ENCODE measurements at places on chromosomes 1 and 21.

DNA sequence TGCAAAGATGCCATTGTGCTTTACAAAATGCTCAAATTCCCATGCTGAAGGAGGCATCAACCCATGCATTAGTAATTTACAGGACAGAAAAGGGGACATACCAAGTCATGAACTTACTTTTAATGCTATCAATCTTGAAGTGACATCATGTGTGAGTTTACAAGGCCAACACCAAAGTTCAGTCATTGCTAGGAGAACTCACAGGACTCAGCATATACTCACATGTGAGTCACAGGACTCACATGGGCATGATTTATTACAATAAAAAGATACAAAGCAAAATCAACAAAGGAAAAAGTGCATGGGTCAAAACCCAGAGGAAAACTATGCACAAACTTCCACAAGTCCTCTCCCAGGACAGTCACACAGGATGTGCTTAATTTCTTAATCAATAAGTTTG is 1656.0 kb downstream of the MRPL39 start:
- no peak for DNase-seq

- no peak for DNase-seq
These were observed 63.0 kb upstream of the RGS7 start for GRCh38 chr1:241419986-241420385.

DNA sequence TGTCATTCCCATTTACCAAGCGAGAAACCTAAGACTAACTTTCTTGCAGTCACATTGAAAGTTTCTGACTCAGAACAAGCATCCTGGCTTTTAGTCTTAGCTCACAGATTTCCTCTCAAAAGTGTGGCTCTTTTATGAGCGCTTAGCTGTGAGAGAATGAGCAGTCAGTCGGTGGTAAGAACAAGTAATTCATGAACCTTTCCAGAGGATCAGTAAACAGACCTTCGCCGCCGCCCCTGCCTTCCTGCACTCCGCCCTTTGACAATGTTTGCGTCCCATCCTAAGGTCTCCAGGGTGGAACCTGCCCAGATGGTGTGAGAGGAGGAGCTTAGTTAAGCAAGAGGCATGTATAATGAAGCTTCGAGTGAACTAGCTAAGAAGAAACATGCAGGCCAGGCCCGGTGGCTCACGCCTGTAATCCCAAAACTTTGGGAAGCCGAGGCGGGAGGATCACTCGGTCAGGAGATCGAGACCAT is 142.4 kb downstream of the GLUL start:
- DNase-seq = no peak

GRCh38 chr1:15837931-15838330 is 9.6 kb upstream of the SPEN start:
- no peak for DNase-seq

GRCh38 chr1:114535401-114535800 is 24.4 kb upstream of the TRIM33 start:
- DNase-seq = no peak

GRCh38 chr1:241603731-241604245 is 36.4 kb downstream of the CHML start:
- DNase-seq = no peak

GRCh38 chr21:14900058-14900457 is 164.7 kb downstream of the NRIP1 start:
- DNase-seq = no peak

DNA sequence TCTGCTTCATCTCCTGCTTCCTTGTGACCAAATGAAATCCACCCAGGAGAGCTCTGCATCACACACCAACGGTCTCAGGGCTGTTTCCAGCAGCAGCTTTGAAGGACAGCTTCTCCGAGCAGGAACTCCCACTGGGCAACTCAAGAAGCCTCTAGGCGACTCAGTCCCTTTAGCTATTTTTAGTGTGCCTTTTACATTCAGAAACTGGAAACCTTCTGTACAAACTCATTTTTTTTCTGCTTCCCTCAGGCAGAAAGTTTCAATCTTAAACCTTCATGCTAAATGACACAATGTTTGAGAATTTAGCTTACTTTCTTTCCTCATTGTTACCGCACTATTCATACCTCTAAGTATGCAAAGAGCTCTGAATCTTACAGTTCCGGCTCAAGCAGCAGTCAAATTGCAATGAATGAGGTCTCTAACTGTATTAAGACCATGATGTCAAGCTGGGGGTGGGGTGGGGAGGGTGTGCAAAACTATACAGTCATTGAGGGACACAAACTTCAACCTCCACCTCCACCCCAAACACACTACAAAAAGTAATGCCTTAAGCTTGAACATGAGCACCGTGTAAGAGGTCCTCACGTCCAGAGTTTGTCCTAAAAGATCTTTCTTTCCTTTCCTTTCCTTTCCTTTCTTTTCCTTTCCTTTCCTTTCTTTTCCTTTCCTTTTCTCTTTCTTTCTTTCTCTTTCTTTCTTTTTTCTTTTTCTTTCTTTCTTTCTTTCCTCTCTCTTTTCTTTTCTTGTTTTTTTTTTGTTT is 16.4 kb upstream of the TARBP1 start:
- DNase-seq = no peak

DNA sequence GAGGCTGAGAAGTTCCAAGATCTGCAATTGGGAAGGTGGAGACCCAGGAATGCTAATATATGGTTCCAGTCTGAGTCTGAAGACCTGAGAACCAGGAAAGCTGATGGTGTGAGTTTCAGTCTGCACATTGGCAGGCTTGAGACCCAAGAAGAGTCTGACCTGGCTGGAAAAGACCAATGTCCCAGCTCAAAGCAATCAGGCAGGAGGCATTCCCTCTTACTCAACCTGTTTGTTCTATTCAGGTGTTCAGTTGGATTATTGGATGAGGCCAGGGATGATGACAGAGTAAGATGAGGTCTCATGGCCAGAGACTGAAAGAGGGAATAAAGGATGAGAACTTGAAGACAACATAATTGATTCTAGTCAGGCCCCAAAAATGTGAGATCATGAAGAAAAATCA is 50.1 kb downstream of the SPATA46 start:
- no peak for DNase-seq

DNA sequence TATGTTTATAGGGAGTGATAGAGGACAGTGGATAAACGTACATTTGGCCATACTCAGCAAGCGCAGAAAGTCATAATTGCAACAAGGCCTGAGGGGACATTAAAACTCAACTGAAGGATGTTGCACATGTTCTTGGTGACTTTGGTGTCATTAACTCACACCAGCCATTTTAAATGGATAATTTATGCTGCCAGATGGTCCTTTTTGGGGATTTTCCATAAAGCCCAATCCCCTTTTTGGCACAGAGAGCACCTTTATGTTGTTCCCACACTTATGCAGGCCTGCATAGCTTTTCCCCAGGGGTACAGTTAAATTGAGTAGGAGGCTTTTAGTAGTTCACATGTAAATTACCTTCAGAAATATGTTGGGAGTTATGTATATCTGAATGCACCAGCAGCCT is 279.6 kb downstream of the NFIA start:
- DNase-seq = no peak

DNA sequence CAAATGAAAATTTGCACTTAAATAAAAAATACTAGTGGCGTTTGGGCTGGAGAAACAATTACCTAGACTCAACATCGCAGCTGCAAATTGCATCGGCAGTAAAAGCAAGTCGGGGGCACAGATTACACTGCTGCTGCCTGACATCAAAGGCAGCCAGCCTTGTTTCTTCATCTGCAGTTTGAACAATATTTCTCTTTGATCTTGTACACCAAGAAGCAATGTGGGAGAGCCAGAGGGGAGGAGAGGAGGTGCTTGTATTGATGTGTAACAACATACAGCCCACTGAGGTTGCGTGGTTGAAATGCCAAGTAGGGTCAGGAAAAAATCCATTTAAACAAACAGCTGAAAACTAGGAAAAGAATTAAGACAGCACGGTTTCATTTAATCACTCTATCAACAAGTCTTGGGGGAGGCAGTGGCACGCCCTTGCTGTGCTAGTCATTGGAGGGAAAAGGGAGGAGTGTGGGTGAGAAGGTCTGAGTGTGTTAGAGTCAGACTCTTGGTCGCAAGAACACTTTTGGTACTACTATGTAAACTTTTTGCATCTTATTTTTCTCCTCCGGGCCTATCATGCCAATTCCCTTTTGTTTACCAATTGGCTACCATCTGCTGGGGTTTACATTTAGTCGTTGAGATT is 456.5 kb downstream of the OMA1 start:
- no peak for DNase-seq

GRCh38 chr21:29477941-29478340 is 179.2 kb downstream of the BACH1 start:
- DNase-seq = no peak
